T-helper 2 cell treated with Interferon-gamma antibody and Interleukin-4, amounts not matched to agents 5 μg/mL and 100 μg/mL, for 36 hours (primary cell): ENCODE measurements at places on chromosomes 2 and 18.

GRCh38 chr2:137771064-137771463 is 193.2 kb upstream of the HNMT start:
- no peak for DNase-seq

DNA sequence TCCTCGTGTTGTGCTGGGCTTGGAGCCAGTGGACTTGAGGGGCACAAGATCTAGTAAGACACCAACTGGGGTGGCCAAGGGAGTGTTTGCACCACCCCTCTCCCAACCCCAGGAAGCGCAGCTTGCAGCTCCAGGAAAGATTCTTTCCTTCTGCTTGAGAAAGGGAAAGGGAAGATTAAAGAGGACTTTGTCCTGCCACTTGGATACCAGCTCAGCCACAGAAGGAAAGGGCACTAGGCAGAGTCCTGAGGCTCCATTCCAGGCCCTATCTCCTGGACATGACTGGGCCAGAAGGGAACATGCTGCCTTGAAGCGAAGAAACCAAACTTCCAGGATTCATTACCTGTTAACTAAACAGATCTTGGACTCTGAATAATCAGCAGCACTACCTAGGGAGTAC is 44.9 kb upstream of the UGP2 start:
- DNase-seq, result no peak

GRCh38 chr2:237199577-237199976 is 113.9 kb downstream of the COPS8 start:
- DNase-seq, result no peak

DNA sequence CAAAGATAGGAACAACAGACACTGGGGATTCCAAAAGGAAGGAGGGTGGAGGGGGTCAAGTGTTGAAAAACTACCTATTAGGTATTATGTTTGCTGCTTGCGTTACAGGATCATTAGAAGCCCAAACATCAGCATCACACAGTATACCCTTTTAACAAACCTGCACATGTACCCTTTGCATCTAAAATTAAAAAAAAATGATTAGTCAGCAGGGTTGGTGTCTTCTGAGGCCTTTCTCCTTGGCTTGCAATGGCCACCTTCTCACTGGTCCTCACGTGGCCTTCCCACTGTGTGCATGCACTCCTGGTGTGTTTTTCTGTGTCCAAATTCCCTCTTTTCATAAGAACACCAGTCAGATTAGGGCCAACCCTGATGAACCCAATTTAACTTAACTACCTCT is 5.6 kb upstream of the IMPA2 start:
- no peak for DNase-seq

DNA sequence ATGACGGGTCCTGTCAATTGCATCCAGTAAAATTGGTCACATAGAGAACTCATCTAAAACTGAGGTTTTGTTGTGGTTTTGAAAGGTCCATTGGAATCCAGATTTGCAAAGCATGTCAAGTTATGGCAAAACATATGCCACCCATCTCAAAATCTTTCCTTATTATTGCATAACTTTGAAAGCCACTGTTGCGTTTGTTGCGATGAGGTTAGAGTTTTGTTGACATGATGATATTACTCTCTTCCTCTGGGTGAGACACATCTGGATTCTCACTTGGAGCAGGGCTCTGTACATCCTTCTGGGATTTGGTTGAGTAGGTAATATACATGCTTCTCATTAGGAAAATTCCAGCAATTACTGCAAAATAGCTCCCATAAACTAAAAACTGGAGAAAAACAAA is 20.6 kb downstream of the SCYGR5 start:
- DNase-seq, result no peak

DNA sequence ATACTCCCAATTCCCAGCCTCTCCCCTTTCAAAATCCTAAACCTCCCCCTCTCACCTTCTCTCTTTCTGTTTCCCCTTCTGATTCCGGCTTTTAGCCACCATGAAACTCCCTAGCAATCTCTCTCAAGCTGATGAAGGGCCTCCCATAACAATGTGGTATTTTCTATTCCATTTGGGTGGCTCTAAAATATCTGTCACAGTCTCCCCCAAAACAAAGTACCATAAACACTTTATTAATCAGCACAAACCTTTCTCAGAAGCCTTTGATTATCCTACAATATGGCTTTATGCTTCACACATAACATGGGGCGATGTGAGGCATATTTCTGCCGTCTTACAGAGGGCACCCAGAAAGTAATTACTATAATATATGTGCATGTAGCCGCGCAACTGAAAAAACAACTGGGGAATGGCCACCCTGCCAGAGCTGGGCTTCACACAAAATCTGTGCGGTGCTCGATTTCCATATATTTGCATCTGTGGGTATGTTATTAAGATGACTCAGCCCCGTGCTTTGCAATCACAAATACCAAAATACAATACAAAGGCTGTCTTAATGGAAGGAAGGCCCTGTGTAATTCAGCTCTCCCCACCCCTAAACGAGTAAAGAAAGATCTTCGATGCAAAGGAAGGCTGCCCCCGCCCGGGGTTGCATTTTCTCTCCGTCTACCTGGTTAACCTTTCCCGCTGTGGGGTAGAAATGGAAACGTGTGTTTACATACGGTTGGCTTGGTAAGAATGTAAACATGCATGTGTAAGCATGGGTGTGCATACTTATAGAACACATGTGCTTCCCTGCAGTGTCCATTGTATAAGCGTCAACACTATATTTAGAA is 81.4 kb downstream of the CELF4 start:
- DNase-seq, result no peak

- no peak for DNase-seq
These were observed 266.9 kb upstream of the DSEL start for GRCh38 chr18:67783196-67783946.

DNA sequence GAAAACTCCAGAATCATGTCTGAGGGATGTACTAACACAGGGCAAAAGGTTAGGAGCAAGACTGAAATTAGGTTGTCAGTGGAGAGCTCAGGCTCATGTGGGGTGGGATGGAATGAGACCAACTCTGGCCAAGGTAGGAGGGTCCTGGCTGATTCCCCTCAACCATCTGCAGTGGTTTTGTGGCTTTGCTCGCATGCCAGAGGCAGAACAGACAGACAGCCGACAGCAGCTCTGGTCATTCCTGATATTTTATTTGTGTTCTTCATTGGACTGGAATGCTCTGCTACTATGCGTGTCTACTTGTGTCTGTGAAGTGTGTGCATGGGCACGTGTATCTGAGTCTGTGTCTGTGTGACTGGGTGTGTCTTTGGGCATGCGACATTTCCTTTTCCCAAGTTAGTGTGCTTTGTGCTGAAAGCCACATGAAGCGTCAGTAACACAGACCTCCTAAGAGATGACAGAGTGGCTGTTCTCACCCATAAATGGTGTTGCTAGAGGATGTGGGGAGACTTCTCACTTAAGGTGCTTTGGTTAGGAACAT is 239.5 kb downstream of the CNTNAP5 start:
- DNase-seq, result no peak

DNA sequence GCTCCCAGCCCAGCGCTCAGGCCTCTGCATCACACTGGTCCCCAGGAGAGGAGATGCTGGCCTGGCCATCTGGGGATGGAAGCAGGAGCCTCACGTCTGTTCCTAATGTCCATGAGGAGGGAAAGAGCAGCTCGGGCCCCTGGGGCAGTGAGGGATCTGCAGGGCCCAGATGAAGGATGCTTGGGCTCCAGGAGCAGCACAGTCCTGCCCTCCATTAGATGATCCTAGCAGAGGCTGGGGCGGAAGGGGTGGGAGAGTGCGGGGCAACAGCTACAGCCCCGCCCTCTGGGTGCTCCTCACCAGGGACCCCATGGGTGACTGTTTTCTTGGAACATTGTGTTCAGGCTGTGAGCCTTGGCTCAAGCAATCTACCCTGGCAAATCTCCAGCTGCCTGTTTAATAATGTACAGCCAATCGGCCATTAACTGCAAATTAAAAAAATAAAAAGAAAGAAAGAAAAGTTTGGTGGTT is 49.7 kb downstream of the TNS1 start:
- DNase-seq, result no peak

- no peak for DNase-seq
These were observed 788.1 kb downstream of the TRIB2 start for GRCh38 chr2:13504808-13505207.

- no peak for DNase-seq
These were observed 707 bp downstream of the KRCC1 start for GRCh38 chr2:88054782-88055370.

DNA sequence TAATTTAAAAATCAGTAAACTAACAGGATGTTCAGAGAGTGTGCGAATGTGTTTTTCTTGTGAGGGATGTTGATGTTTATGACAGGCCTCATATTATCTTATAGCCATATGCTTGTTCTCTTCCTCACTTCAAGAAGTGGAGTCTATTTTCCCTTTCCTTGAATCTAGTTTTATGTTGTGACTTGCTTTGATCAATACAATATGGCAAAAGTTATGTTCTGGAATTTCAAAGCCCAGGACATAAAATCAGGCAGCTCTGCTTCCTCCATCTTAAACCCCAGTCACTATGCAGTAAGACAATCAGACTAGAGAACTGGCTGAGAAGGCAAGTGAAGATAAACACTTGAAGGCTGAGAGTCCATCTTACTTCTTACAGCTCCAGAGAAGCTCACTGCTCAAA is 585.1 kb upstream of the NETO1 start:
- no peak for DNase-seq

GRCh38 chr2:126518196-126518595 is 137.8 kb upstream of the GYPC start:
- DNase-seq, result no peak

DNA sequence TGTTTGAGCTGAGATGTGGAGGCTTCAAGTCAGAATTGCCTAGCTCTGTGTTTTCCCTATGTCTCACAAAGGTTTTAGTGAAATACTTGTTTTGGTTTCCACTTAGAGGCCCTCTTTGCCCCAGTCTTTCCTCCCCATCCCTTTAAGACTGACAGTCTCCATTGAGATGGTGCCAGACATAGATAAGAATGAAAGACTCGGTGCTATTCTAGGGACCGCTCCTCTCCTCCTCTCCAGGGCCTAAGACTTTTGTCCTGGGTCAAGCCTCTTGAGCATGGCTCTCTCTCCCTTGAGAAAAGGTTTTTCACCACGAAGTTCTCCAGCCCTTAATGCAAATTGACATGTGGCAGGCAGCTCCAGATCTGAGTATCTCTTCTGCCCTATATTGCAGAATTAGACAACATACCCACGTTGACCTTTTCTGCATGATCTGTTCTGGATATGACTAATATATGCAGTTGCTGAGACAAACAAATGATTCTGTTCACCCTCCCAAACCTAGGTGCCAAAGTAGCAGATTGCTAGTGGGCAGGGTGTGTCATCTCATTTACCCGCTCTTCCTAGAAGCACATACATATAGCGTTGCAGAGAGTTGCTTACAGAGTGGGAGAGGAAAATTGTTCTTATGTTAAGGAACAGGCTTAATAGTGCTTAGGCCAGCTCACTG is 47.5 kb upstream of the ACSL3 start:
- DNase-seq, result peak; percentile 60

GRCh38 chr2:182729710-182730339 is 13.8 kb downstream of the DNAJC10 start:
- no peak for DNase-seq

DNA sequence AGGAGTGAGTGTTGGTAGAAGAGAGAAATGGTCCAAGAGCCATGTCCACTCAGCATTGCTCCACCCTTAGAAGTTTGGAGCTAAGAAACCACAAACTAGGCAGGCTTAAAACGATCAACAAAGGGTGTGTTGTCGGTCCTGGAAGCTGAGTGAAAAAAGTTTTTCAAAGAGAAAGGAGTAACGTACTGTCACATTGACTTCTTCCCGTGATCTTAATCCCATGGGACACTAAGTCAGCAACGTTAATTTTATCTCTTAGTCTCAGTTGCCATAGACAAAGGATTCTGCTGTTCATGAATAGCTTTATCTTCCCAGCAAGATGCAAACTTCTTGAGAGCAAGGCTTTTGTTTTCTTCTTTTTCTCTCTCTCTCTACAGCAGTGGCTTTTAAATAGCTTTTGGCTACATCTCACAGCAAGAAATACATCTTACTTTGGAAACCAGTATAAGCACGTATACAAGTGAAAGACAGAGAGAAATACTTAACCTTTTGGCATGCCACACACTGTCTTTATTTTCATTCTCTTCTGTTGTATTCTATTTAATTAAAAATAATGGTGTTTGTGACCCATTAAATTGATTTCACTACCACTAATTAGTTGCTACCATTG is 377.4 kb downstream of the TGIF1 start:
- no peak for DNase-seq

GRCh38 chr2:193581807-193582206 is 1387.1 kb upstream of the TMEFF2 start:
- DNase-seq, result no peak

DNA sequence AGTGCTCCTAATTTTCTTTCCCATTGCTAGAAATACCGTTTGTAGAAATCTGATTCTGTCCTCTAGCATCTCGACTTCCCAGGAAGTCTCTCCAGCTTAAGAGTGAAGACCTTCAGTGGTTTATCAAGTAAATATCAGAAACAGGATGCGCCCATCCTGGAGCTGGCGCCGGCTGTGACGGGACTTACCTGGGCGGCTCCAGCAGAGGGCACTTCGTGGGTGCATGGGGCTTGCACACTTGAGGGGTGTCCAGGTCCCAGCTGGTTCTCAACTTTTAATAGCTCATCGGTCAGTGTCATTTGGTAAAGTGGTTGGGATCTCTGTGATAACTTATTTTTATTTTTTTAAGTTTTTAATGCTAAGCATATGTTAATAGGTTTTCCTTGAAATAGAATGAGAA is 167.0 kb upstream of the TPO start:
- no peak for DNase-seq

GRCh38 chr2:178908810-178909209 is 101.6 kb upstream of the TTN start:
- DNase-seq, result no peak

DNA sequence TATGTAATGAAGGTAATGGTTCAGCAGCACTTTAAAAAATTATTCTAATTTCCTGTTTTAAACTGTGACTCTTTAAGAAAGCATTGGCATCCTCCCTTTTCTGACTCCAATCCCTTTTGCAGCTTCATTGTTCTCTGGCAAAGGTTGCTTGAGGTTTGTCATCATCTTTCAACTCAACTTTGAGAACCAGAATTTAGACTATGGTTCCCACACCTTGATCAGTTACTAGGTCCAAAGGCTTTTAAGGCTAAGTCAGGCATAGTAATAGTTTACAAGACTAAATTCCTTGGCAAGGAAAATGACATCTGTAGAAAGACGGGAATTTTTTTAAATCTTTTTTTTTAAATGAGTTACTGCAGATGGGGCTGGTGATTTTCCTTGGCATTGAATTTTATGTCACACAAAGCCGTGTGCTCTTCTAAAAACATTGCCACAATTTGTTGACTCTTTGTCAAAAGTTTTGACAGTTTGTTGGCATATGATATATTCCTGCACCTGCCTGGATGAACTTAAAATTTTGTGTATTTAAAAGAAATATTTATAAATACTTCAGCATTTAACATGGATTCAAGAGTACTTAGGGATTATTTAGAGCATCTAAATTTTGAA is 451.0 kb downstream of the MEIS1 start:
- no peak for DNase-seq

GRCh38 chr2:121579309-121579708 is 48.6 kb downstream of the RNU4ATAC start:
- no peak for DNase-seq

GRCh38 chr2:20231598-20232026 is 6.7 kb upstream of the SDC1 start:
- DNase-seq, result no peak
